CD4-positive, alpha-beta memory T cell (primary cell): ENCODE measurements at places on chromosomes 11 and 22. TPM values are rescaled to one million over a fixed set of nuclear protein-coding genes. Genes with fewer than 3 reads are reported as not detected.

DEUP1 gene
- not detected for total RNA-seq

LDHAL6A gene
- total RNA-seq, result 0.20 TPM

LMNTD2 gene
- 8.1 TPM for total RNA-seq

MS4A1 gene
- 5.7 TPM for total RNA-seq

CRYBA4 gene
- not detected for total RNA-seq

MS4A4A gene
- total RNA-seq, result 0.99 TPM

TSPAN4 gene
- 5.8 TPM for total RNA-seq

- no peak for DNase-seq
Measured at GRCh38 chr11:119896387-119897045, 167.5 kb upstream of the NECTIN1 start.

GRCh38 chr11:125874556-125875124 is 12.8 kb upstream of the HYLS1 start:
- DNase-seq, result peak; percentile 23

GRCh38 chr11:115184901-115185300 is 319.3 kb downstream of the CADM1 start:
- DNase-seq, result no peak

DNA sequence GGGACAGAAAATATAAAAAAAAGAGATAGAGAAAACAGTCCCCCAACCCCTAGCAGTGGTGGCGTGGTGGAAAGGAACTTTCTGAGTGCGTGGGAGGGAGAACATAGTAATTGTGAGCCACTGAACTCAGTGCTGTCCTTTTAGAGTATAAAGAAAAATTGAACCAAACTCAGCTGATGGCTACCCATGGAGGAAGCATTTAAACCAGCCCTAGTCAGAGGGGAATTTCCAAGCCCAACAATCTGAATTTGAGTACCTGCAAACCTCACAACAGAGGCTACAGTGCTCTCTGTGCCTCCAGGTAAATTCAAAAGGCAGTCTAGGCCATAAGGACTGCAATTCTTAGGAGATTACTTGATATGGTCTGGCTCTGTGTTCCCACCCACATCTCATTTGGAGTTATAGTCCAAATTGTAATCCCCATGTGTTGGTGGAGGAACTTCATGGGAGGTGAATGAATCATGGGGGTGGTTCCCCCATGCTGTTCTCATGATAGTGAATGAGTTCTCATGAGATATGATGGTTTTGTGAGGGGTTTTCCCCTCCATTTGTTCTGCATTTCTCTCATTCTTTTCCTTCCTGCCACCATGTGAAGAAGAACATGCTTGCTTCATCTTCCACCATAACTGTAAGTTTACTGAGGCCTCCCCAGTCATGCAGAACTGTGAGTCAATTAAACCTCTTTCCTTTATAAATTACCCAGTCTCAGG is 687.8 kb downstream of the FAM181B start:
- no peak for DNase-seq

DNA sequence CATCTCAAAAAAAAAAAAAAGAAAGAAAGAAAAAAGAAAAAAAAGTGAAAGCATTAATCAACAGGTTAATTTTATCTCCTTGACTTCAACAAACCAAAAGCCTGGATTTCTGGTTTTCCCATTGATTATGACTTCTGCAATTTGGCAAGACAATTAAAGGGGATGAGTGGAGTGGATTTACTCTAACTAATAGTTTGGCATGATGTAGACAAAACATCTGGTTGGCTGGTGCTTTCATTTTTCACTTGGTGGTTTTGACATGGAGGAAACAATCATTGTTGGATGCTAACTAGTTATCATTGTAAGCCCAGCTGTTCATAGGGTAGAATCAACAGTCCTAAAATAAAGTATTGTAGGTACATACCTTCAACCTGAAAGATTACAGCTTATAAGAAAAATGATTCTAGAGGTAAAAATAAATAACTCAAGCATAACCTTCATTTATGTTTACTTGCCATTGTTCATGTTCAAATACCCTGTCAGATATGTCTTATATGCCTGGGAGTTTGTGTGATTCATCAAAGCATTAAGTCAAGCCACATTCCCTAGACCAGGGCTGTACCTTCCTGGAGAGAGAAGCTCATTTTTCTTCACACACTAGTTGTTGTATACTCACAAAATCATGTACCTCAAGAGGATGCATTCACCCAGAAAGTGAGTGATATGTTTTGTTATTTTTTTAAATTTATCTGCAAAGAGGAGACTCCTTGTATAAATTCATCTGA is 15.1 kb downstream of the FIBIN start:
- DNase-seq, result no peak

DNA sequence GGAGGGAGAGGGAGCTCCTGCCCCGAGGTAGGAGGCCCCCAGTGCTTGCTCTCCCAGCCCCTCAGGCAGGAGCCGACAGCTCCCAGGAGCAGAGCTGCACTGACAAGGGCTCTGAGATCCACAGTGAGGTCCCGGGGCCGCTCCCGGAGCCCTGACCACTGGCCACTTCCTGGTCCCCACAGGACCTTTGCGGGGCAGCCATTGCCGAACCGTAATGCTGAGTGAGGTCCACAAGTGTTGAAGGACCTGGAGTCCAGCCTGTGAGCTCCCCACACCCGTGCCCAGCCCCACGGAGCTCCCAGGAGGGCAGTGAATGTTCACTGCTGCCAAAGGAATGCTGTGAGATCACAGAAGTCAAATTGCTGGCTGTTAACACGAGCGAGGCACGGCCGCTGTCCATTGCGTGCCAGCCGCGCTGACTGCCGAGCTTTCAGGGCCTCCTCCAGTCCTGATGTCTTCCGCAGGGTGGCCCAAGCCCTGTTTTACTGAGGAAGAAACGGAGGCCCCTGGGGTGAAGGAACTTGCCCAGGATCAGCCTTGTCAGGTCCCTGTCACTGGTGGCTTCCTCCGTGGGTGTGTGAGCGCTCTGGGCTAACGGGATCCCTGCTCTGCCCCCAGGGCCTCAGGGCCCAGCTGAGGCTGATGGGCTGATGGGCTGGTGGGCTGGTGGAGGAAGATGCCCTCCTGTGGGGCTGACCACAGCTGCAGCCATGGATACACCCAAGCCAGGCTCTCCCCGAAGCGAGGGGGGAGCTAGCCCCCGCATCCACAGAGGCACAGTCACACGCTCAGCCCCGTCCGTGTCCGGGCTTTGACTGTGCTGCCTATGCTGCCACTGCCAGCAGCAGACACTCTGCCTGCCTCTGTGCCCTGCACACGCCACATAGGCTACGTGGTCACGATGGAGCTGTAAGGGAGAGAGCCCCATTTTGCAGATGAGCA is 70.8 kb downstream of the WNT7B start:
- DNase-seq, result no peak

- no peak for DNase-seq
Measured at GRCh38 chr11:93568726-93569125, 25.5 kb upstream of the SMCO4 start.

- no peak for DNase-seq
Measured at GRCh38 chr22:42745118-42745517, 24.4 kb upstream of the A4GALT start.

- no peak for DNase-seq
Measured at GRCh38 chr11:64267207-64267945, 16.0 kb downstream of the PLCB3 start.

DNA sequence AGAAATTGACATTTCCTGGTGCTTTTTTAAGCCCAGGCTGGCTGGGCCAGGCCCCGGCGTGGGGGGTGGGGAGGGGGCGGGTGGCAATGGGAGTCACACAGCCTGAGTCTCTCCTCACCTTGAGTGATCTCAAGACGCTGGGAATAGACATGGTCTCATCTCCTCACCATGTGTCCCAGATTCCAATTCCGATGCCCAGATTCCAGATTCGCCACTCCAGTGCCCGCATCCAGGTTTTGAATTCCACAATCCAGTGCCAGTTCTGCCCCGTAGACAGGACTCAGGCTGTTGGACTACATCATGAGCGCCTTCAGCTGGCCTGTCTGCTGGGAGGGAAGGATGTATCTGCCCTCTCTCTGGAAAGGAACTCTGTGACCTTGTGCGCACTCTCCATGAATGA is 19.1 kb downstream of the KCNC1 start:
- no peak for DNase-seq

DNA sequence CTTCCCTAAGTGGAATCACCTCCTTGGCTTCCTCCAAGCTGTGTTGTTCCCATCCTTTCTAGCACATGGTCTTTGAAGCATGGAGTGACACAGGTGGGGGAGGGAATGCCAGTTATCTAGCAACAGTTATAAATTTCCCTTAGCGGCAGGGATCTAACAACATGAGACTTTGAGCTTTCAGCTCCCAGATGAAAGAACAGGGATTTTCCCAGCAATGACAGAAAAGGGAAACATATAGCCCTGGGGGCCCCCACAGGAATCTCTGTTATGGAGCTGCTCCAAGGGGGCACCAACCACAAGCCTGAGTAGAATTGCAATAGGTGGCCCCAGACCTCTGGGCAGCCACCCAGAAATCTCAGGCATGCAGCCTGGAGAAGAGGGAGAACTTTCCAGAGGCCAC is 163.0 kb downstream of the GRIK4 start:
- DNase-seq, result no peak

GRCh38 chr11:86247608-86248007 is 3.1 kb downstream of the EED start:
- DNase-seq, result no peak

- DNase-seq, result no peak
Measured at GRCh38 chr22:27719535-27720227, 81.9 kb downstream of the MN1 start.

DNA sequence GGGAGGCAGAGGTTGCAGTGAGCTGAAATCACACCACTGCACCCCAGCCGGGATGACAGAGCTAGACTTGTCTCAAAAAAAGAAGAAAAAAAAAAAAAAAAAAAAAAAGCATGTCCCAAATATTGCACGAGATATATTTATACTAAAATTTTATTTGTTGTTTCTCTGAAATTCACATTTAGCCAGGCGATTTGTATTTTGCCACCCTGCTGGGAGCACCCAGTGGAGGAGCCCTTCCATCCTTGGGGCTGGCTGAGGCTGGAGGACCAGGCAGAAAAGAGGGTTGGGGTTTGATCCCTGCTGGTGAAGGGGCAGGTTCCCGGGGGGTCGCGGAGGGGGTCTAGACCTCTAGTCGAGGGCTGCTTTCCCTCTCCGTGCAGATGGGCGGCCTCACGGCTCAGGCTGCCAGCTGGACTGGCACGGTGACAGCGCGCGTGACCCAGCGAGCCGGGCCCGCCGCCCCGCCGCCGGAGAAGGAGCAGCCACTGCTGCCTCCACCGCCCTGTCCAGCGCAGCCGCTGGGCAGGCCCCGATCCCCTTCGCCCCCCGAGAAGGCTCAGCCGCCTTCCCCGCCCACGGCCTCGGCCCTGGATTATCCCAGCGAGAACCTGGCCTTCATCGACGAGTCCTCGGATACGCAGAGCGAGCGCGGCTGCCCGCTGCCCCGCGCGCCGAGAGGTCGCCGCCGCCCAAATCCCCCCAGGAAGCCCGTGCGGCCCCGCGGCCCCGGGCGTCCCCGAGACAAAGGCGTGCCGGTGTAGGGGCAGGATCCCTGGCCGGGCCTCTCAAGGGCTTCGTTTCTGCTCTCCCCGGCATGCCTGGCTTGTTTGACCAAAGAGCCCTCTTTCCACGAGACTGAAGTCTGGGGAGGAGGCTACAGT is 952 bp upstream of the CATSPERZ start:
- no peak for DNase-seq

DNA sequence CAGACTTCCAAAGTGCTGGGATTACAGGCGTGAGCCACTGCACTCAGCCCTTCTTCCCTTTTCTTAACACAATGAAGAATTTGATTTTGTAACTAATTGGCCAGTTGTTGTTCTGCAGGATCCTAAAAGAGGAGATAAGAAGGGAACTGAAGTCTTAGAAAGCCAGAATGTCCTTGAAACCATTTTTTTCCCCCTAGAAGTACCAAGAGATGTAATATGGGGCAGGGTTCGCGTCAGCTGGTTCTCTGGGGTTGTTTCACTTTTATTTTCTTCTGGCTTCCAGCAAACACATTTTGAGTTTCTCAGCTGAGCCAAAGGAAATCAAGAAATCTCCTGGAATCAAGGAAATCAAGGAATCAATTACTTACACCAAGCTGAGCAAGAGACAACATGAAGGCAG is 7.6 kb upstream of the NUCB2 start:
- DNase-seq, result no peak

GRCh38 chr22:42343531-42344081 is 73.2 kb upstream of the TCF20 start:
- peak; percentile 29 for DNase-seq

DNA sequence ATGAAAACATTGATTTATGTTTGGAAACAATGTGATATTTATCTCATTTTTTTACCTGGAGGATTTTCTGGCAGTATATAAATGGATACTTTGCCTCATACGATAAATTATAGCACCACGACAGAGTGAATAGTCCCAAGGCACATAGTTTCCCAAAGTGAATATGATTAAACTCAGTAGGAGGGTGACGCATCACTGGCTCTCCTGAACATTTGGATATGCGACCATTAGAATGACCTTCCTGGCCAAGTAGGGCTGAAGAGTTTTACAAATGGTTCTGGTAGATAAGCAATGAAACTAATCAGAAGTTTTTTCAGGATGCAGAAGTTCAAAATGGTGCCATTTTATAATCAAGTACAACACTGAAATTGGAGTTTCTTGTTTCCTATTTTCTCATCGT is 397.7 kb downstream of the AASDHPPT start:
- no peak for DNase-seq

DNA sequence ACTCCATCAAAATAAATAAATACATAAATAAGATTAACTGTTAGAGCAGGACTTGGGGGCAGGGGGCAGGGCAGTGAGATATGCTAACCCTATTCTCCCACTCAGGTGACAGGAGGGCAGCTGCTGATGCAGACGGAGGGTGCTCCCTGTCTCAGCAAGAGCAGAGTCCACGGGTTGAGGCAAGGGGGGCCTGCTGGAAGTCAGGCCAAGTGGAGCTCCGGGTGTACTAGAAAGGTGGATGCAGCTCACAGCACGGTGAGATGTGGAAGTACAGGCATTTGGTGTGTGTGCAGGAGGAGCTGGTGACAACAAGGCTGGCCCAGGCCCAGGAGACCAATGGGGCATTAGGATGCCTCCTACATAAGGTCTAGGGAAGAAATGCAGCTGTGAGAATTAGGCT is 467.3 kb upstream of the B3GAT1 start:
- DNase-seq, result no peak

DNA sequence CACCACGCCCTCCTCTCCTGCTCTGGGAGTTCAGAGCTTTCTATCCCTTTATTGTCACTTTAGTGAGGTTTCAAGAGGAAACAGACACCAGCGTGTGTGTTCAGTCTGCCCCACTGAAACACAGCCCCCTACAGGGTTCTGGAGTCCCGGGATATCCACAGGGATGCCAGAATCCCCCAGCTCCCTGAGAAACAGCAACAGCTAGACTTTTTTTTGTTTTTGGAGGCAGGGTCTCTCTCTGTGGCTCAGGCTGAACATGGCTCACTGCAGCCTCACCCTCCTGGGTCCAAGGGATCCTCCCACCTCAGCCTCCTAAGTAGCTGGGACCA is 10.4 kb downstream of the SULT4A1 start:
- no peak for DNase-seq

DNA sequence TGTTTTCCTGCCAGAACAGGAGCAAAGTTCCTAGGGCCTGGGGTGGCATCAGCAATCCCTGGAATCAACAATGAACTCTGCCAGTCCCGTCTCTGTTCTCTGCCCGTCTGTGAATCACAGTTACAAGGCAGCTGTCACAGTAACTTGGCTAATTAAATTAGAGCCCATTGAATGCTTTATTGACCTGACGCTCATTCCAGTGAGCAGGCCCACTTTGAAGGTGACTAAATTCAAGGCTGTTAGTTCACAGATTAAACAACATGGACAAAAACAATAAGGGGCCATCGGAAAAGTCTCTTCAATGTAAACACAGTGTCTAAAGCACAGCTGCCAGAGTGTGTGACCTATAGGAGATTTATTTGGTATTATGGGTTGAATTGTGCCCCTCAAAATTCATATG is 17.7 kb upstream of the TMPRSS5 start:
- no peak for DNase-seq

- DNase-seq, result no peak
Measured at GRCh38 chr11:60305906-60306619, 21.0 kb upstream of the MS4A6E start.
